ENCODE measurements at places on chromosomes 16 and 17. TPM values are rescaled to one million over a fixed set of nuclear protein-coding genes. Genes with fewer than 3 reads are reported as not detected.

Gene NKD1
- 57.8 TPM for total RNA-seq

Gene OTOA
- total RNA-seq = 0.54 TPM

Gene SLC13A2
- total RNA-seq = not detected

Gene ZNF768
- 87.8 TPM for total RNA-seq

Gene DDX52
- total RNA-seq = 16.4 TPM

Gene HOXB1
- not detected for total RNA-seq

Gene CLEC19A
- total RNA-seq = not detected

Gene TVP23A
- not detected for total RNA-seq

Gene KRT12
- total RNA-seq = not detected

Gene CACNA1H
- 133 TPM for total RNA-seq

Gene CD68
- 7.9 TPM for total RNA-seq

DNA sequence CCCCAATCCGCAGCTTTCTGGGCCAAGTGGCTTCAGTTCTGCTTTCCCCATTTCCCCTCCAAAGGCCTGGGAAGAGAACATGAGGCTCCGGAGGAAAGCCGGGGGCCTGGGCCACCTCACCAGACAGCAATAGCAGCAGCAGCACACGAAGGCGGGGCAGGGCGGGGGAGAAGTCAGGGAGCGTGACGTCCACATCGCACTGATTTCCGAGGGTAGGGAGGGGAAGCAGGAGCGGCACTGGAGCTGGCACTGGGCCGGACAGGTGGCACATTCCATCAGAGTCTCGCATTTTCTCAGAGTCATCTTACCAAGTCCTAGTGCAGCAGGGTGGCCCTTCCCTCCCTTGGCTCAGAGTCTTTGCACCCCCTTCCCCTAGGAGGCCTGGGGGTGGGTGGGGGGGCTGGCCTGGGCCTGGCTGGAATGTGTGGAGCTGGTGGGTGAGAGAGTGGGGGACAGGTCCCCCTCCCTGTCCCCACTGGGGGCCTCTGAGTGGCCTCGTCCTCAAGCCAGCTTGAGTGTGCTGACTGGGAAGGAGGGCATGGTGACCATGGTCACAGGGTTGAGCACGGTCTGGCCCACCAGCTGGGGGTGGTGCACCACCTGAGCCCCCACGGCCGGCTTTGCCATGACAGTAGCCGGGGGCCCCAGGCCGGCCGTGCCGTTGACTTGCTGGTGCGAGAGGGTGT is 14.3 kb downstream of the MNT start:
- ATAC-seq = no peak

DNA sequence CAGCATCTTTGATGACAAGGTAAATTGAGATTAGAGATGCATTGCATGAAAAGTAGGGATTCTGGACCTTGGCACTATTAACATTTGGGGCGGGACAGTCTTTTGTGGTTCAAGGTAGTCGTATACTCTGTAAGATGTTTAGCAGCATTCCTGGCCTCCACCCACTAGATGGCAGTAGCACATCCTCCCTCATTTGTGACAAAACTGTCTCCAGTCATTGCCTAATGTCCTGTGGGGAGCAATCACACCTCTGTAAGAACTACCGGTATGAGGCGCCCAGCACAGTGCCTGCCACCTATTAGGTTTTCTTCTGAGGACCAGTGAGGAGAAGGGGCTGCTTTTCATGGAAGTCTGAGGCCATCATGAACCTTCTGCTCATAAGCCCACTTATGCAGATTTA is 180.8 kb downstream of the RBFOX1 start:
- ATAC-seq = no peak

GRCh38 chr17:75288770-75289114 is 491 bp downstream of the SLC25A19 start:
- ATAC-seq = peak; percentile 7

GRCh38 chr16:67966549-67967182 is 1.8 kb downstream of the SLC12A4 start:
- ATAC-seq = no peak

- ATAC-seq = peak; percentile 5
Observed at GRCh38 chr17:63445571-63445953, 544 bp downstream of the CYB561 start.

- peak; percentile 67 for ATAC-seq
Observed at GRCh38 chr16:11560701-11561453, 25.8 kb downstream of the LITAF start.

DNA sequence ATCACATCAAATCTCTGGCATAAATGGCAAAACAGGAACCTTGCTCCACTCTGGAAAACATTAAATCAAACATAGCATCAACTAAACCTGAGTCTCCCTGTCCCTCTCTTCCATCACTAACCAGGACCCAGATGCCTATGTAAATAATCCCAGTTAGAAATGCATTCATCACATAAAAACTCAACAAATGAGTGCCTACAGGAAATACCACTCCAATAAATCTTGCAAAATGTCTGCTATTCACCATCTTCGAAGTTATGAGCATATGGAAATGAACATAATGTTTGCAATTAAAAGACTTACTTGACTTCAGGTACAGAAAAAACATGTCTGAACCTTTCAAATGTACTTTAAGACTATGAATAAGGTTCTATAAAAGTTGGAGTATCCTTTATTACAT is 425.0 kb downstream of the CDH11 start:
- ATAC-seq = no peak

DNA sequence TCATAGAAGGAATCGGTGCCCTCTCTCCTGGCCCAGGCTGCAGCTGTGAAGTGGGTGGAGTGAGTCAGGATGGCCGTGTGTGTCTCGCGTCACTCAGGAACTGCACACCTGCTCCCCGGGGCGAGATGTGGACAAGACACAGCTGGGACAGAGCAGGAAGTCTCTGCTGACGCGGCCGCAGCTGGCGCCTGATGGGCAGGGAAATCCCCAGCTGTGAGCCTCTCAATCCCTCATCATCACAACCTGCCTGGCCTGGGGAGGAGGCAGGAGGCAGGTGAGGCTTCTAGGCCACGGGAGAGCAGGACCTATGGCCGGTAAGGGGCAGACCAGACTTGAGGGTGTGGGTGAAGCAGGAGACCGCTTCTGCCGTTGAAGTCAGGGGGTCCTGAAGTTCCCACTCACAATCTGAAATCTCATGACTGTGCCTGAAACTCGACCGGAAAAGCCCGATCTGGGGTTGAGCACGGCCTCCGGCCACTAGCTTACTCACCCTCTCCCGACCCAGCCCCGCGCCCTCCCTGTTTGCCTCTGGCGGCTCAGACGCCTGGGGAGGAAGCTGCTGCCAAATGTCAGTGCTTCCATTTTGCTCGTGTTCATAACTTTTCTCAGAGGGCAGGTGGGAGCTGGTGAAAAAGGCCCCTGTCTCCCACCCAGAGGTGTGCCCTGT is 1.1 kb upstream of the TRPV3 start:
- peak; percentile 44 for ATAC-seq

- no peak for ATAC-seq
Observed at GRCh38 chr17:45383003-45383402, 49.7 kb downstream of the ARHGAP27 start.

DNA sequence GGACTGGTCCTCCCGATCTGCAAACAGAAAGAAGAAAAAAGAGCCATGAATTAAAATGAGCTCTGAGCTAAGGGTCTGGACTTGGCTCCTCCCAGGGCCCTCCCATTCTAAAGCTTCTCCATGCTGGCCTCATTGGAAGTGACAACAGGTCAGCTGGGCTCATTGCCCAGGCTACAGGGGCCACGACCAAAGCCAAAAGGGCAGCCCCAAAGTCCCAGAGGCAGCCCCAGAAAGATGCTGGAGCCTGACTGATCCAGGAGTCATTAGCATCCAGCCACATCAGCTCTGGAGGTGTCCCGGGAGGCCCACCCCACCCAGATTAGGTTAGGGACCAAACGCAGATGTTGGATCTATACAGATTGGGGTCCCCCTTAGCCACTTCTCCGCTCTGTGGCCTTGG is 58.2 kb downstream of the MYH11 start:
- no peak for ATAC-seq

DNA sequence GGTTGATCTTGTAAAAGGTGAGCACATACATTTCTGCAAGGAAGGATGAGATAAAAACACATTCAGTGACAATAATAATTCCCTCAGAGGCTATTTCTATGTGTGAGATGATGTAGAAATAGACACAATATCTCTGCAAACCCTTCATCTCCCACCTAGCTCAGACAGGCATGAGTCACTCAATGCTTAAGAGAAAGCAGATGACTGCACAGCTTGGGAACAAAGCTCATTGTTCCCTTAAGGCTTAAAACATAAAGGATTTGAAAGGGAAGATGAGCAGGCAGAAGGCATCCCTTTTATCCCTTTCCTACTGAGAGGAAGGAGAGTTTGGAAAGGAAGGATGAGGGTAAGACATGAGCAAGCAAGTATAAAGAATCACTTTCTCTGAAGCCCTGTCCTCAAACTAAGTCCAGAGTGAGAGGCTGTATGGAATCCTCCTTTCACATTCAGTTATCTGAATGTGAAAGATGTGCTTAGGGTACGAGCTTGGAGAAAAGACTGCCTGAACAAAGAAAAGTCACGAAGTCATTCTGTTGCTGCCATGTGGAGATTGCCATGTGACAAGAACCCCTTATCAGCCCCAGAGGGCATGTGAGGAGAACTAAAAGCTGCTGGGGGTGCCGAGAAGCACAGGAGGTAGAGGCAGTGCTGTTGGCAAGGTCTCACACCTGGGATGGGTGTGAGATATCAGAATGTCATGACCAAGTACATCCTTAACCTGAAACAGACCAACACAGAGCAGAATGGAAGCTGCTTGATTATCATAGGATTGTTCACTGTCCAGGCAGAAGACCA is 58.2 kb downstream of the CNTNAP4 start:
- ATAC-seq = no peak

- peak; percentile 1 for ATAC-seq
Observed at GRCh38 chr17:79797492-79798298, 818 bp upstream of the CBX8 start.

DNA sequence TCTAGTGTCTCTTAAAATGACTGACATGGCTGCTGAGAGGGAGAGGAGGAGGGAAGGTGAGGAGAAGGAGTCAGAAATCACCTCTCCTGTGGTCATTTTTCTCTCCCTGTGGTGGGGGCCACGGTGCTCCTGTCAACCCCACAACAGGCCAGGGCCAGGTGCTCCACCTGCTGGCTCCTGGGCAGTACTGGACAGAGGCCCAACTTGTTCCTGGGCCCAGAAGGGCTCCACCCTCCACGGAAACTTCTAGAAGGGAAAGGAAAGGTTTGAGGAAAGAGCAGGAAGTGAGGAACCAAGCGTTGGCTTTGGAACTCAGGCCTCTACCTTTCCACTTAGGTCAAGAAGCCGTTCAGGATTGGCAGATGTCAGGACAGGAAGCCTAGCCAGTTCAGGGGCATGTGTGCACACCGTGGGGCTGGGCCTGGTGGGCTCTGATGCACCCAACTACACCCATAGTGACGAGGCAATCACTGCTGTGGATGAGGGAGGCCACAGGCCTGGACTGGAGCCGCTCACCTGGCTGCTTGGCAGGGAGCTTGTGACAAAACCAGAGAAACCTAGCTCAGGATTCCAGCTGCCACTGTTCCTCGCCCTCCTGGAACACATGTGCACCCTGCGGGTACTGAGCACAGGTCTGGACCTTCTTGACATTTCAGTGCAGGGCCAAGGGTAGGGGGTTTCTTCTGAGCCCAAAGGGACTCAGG is 36.1 kb downstream of the WNT3 start:
- ATAC-seq = no peak

DNA sequence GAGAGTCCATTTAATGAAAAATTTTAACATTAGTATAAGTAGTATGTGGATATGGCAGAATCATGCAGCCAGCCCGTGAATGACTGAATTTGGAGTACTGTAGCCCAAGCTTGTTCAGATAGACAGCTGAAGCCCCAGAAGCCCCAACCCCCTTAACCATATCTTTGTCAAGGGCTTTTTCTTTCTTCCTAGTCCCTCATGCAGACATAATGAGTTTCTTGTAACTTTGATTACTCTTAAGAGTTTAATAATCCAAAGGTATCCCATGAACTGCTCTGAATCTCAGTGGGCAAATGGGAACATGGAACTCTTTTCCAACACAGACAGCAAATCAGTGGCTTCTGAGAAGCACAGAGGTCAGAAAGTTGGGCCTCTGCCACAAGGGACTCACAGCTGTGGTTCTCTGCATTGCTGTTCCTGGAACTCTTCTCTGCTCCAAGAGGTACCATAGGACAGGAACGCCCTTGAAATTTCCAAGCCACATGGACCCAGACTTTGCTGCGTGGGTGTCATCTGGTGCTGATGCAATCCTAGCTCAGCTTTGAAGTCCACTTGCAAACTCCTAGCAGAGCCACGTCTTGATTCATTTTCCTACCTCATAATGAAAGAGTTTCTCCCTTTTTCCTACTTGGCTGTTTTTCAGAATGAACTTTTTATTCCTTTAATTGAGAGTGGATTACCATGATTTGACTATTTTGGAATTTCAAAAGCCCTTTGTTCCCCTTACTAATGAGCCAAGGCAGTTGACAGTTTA is 18.1 kb downstream of the LYRM1 start:
- peak; percentile 59 for ATAC-seq

- no peak for ATAC-seq
Observed at GRCh38 chr17:69869667-69870066, 205.4 kb upstream of the KCNJ16 start.

- ATAC-seq = no peak
Observed at GRCh38 chr17:41537990-41538389, 9.9 kb upstream of the KRT19 start.
